ENCODE measurements at places on chromosomes 5 and 9.
A peak's percentile ranks its signal among the peaks of the same experiment; 100 is the strongest.

- DNase-seq: no peak
Measured at GRCh38 chr5:124902097-124902821, 155.8 kb upstream of the ZNF608 start.

DNA sequence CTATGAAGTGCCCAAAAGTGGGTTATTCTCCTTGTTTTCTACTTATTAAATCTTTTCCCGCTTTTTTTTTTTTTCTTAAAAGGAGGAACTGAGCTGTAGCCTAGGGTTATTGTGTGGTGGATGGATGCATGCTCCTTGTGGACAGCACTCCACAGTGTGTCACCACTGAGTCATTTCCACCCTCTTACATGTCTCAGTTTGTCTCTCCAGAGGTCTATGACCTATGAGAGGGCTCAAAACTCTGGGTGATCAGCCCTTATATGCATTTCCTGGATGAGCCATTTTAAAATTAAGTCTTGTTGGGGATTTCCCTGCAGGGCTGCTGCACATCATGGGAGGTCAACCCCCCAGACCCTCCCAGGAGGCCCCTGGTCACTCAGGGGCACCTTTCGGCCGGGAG lies 102.2 kb upstream of the MOCS2 start:
- DNase-seq: peak; percentile 15

DNA sequence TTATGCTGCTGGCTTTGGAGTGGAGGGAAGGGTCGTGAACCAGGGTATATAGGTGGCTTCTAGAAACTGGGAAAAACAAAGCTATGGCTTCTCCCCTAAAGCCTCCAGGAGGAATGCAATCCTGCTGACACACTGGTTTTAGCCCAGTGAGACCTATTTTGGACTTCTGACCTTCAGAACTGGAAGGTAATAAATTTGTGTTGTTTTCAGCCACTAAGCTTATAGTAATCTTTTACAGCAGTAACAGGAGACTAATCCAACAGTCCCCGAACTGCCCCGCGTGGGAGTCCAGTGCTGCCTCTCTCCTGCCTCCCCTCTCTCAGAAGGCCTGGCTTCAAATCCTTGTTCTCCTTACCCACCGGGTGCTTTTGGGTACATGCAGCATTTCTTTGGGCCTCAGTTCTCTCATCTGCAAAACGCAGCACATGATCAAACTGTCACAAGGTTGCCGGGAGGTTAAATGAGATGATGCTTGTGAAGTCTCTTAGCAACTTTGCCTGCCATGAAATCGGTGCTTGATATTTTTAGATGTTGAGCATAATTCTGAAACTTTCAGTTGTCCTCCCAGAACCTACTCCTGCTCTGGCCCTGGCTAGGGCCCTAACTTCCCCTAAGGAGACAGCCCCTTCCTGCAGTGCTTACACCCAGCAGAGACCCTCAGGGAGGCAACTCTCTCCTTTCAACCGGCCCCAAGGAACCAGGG lies 127.3 kb upstream of the BOD1 start:
- no peak for DNase-seq

- DNase-seq: no peak
Measured at GRCh38 chr5:177421062-177421798, 5.2 kb upstream of the GRK6 start.

DNA sequence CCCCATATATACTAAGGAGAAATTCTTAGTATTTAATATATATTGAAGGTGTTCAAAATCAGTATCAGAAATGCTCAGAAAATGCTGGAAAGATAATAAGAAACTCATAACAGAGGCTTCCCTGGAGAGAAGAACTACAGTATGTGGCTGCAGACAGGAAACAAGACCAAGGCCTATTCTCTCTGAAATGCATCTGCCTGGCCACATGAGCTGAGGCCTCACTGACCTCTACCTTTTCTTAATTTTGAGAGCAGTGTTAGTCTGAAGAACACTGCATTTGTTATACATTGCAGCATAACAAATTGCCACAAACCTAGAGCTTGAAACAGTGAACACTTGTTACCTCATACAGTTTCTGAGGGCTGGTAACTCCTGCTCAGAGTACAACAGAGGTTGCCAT lies 133.4 kb upstream of the SPEF2 start:
- DNase-seq: no peak

DNA sequence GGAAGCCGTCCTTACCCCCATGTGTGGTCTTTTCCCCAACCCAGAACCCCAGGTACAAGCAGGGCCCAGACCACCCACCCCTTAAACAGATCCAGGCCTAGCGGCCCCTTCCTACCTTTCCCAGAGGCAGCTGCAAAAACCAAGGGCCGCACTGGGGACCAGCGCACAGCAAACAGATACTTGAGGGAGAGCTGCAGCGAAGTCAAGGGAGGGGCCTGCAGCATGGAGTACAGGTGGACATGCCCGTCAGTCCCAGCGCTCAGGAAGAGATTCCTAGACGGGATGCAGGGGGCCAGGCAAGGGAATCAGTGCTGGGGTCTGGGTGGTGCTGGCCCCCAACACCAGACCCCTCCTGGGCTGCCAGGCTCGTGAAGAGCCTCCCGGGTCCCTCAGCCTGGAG lies 22.5 kb downstream of the DYNC2I2 start:
- no peak for DNase-seq

DNA sequence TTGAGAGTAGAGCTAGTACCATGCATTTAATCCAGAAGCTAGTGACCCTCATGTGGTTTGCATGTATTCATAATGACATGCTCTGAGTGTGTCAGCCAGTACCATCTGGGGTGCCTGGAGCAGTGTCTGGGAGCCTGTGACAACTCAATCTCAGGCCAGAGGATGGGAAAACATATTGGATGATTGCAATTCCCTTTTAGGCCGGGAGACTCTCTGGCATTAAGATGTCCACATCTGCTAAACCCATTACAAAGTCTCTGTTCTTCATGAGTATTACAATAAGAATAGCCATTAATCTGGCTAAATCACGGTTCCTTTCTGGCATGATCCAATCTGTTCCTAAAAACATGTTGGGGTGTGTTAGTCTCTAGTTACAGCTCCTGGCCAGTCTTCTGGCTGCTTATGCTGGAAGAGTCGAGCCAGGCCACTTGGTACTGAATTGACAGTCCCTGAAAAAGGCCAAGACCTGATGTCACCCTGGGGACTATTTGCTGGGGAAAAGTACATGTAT lies 475.7 kb downstream of the ENC1 start:
- no peak for DNase-seq

- no peak for DNase-seq
Measured at GRCh38 chr5:17120209-17120608, 97.2 kb upstream of the BASP1 start.

DNA sequence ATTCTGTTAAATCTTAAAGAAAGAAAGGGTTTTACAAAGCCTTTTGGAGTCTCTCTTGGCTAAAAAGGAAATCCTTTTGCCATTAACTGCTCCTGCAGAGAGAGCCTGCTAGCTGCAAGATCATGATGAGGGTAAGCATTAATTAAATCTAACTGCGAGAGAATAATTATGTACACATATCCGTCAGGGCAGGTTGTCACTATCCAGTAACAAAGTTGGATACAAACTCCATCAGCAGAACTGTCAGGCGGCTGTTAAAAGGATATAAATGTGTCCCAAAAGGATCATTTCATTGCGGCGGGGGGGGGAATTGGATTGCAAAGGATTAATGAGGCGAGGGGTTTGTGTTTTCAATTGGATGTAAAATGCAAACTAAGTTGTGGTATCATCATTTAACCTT lies 289.3 kb downstream of the ASTN2 start:
- DNase-seq: no peak

- DNase-seq: no peak
Measured at GRCh38 chr5:132102944-132103331, 29.3 kb downstream of the CSF2 start.

GRCh38 chr5:61307191-61307590 lies 24.9 kb upstream of the ZSWIM6 start:
- DNase-seq: no peak

DNA sequence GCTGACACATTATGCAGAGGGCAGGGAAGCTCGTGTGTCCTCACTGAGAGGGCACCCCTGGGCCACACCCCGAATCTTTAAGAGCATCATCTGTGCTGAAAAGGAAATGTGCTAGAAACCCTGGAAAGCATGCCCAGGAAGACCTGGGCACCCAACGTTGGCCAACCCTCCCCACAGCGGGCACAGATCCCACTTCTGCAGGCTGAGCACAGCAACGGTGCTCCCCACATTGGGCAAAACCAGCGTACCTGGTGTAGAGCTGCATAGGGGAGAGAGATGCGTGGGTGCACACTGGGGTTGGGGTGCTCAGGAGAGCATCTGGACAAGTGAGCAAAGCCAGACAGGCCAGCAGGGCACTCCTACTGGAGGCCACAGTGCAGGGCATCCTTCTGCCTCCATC lies 32.6 kb downstream of the ROR2 start:
- DNase-seq: no peak

DNA sequence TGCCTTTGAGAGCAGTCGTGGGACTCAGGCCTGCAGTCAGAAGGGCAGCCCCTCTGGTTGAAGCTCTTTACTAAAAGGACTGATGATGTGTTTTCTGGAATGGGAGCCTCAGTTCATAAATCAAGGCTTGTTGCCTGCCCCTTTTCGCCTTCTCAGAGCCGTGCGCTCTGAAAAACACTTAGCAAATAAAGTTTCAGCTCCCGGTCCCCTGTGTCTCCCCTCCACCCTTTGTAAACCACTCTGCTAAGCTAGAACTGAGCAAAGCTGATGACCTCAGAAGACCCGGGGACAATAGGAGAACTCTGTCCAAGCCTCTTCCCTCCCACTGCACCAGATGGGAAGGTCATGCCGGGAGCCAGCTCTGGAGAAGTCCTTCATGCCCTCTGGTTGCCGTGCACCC lies 39.3 kb upstream of the ADRA1B start:
- DNase-seq: no peak

GRCh38 chr5:141250576-141250975 lies 5.4 kb downstream of the PCDHB15 start:
- DNase-seq: no peak

DNA sequence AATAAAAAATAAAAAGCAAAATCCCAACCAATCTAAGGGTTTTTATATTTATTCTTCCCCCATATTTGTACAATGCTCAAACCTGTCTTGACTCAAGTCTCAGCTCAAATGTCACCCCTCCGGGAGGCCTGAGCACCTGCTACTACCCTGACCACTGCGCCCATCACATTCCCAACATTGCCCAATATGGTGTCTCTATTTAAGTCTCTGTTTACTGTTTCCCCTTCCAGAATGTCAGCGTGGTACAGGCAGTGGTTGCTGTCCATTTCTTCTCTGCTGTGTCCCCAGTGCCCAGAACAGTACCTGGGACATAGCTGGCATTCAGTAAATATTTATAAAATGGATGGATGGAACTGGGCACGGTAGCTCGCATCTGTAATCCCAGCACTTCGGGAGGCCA lies 47.3 kb upstream of the PRRC2B start:
- no peak for DNase-seq

DNA sequence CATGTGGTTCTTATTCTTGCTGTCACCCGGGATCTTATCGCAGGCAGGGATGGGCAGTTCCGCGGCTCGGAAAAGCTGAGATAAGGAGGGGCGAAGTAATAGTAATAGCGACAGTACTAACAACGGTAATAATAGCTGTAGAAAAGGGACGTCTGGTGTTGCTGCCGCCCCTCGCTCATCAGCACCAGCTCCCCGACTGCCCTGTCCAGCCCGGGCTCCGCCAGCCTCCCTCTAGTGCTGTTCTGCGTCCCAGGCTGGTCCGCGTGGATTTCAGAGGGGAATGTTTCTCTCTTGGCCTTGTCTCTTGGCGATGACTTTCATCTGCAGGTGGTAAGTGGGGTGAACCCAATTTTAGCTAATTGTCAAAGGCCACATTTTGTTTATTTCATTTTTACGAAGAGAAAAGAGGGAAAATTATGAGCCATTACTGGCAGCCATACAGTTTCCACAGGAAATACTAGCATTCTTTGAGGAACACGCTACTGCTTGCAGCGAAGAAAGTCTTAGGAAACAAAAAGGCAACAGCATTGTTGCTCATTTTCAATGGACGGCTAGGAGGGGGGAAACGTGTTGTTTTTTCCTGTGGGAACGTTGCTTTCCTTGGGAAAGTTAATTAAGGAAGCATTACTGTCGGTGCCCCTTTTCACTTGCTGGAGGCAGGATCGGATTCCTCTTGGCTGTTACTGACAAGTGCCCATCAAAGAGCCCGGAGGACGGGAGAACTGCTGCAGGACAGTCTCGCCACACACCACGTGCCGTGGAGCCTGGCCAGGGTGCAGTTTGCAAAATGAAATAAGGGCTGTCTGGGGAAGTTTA lies 762 bp downstream of the SNCAIP start:
- DNase-seq: no peak

- DNase-seq: peak; percentile 52
Measured at GRCh38 chr9:72524820-72525540, 3.6 kb downstream of the TMC1 start.

- DNase-seq: no peak
Measured at GRCh38 chr5:88825584-88826315, 57.2 kb downstream of the MEF2C start.

DNA sequence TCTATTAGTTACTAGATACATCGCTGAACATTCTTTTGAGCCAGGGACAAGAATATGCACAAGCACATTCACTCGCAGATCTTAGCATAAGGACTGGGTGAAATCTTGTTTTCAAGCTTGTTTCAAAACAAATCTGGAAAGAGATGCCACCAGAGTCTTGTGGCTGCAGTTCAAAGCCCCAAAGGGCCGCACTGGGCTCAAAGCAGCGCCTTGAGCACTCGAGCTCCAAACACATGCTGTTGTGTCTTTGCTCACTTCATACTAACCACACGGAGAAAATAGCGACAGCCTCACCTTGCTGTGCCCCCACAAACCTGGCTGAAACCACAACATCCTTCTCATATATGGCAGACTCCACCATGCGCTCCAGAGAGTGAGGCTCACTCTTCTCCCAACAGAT lies 34.2 kb upstream of the IL7R start:
- peak; percentile 51 for DNase-seq

GRCh38 chr5:102819634-102820033 lies 64.5 kb downstream of the PAM start:
- DNase-seq: no peak
